ENCODE measurements at places on chromosomes 5 and 9.

DNA sequence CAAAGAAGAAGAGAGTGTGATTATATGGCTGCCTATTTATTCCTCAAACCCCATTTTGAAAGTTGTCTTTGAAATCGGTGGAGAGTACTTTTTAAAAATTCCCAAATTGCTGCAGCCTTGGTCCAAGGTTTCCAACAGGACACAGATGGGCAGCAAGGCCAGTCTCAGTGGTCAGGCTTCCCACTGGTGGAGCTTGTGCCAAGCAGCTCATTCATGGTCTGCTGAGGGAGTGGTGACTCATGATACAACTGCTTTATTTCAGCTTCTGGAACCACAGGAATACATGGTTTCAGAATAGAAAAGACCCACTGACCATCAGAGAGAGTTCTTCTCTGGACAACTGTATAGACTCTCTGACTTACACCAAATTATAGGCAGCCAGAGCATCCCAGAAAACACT lies 673.1 kb upstream of the KLF4 start:
- no peak for DNase-seq

DNA sequence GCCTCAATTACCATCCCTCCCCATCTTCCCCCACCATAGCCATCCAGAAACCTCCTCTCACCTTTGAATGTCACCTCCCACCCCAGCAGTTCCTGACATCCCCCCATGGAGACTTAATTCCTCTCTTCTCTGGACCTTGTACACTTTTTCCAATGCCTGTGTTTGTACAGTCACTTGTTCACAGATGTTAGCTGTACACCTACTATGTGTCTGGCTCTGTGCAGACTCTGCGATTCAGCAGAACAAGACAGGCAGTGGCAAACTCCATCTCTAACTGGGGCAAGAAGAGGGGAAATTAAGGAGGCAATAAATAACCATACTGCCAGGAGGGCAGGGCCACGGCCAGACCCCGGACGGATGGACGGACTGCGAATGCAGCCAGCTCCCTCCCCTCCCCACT lies 29.8 kb upstream of the CRB2 start:
- no peak for DNase-seq

GRCh38 chr9:124453586-124454191 lies 3.4 kb downstream of the ADGRD2 start:
- no peak for DNase-seq

GRCh38 chr9:113477058-113477457 lies 13.5 kb downstream of the RGS3 start:
- DNase-seq, result no peak

DNA sequence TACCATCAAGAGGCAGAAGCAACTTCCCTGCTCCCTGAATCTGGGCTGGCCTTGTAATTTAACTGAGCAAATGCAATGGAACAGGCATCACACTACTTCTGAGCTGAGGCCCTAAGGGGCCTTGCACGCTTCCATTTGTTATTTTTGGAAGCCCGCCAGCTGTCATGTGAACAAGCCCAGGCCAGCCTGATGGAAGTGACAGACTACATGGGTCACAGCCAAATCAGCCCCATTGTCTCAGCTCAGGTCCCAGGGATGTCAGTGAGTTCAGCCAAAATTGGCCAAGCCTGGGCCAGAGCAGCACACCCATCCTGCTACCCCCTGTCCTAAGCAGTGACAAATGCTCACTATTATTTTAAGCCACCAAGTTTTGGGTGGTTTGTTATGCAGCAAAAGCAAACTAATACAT lies 72.8 kb downstream of the PRRT1B start:
- DNase-seq, result no peak

GRCh38 chr5:4639946-4640345 lies 500.2 kb upstream of the ADAMTS16 start:
- no peak for DNase-seq

- no peak for DNase-seq
Observed at GRCh38 chr5:144102979-144103378, 67.5 kb downstream of the YIPF5 start.

- no peak for DNase-seq
Observed at GRCh38 chr9:4353236-4353635, 53.4 kb upstream of the GLIS3 start.

Data from DMS79 (cell line).